ENCODE measurements at places on chromosomes 1 and 21.

- no peak for DNase-seq
Measured at GRCh38 chr1:115469703-115470476, 131.8 kb upstream of the NGF start.

- DNase-seq = peak; percentile 50
Measured at GRCh38 chr21:44461464-44462001, 6.2 kb downstream of the LRRC3 start.

GRCh38 chr1:84350104-84350503 is 48.2 kb upstream of the DNASE2B start:
- DNase-seq = no peak

- no peak for DNase-seq
Measured at GRCh38 chr21:26366781-26367180, 196.2 kb upstream of the APP start.

GRCh38 chr1:212702672-212703071 is 3.0 kb upstream of the BATF3 start:
- DNase-seq = no peak

GRCh38 chr1:206021008-206021625 is 2.6 kb downstream of the CTSE start:
- DNase-seq = no peak

DNA sequence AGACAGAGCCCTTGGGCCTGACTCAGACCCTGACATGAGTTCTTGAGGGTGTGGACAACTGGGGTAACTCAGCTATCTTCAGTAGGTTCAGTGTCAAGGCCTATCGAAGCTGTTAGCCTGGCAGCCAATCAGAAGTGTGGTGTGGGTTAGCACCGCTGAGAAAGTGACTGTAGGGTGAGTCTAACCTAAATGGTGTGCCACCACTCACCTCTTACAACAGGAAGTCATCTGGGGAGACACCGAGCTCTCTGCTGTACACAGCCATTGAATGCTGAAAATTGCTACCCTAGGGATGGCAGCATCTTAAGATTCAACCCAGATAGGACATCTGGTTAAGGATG is 44.6 kb downstream of the RASSF5 start:
- no peak for DNase-seq

- no peak for DNase-seq
Measured at GRCh38 chr1:11335417-11336056, 62.5 kb downstream of the UBIAD1 start.

GRCh38 chr1:109650609-109651008 is 5.3 kb upstream of the GSTM4 start:
- DNase-seq = no peak

DNA sequence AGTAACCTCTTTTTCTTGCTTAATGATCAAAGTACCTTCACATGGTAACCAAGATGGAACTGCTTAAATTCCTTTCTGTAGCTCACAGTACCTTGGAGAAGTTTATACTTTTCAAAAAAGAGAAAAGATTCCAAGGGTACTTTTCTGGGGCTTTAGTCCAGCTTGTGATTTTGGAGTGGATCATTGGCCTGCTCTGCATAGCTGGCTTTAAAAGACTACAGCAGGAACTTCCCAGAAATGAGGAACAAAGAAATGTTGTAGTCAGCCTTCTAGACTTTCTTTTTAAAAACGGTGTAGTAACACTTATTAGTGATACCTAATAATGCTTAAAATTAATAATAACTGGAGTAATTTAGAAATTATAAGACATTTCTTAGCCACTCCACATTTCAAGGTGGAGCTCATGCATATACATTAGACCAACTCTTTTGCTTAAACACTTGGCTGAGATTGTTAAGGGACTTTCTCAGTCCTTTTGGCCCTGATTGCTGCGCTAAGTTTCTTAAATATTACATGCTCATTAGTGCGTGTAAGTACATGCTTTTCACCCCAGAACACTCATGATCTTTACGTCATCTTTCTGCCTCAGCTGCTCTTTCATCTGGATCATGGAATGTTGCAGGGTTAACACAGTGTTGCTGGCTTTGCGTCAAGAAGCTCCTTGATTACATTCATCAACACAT is 57.3 kb downstream of the SDCCAG8 start:
- DNase-seq = no peak

GRCh38 chr1:42774928-42775526 is 8.0 kb downstream of the C1orf50 start:
- DNase-seq = no peak

DNA sequence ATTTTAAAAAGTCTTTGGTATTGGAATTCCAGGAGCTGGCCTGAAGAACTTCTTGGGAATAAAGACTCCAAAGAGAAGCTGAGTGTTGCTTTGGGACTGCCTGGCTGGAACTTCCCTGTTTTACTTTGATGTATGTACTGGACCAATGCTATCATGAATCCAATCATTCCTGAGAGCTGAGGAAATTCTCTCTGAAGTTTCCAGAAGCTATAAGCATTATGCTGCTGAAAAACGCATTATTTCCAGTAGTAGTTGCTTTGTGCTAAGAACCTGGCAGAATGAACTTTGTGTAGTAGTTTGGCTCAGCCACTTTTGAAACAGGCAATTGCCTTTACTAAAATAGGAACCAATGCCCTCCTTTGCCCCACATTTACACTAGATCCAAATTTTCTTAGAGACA is 260.7 kb downstream of the HLX start:
- DNase-seq = no peak

Data from left hindlimb (tissue), 1 donor.